Foreskin keratinocyte (primary cell): ENCODE measurements at places on chromosomes 3 and 15. TPM values are rescaled to one million over a fixed set of nuclear protein-coding genes. Genes with fewer than 3 reads are reported as not detected.

UROC1 gene
- total RNA-seq = not detected in 2 replicates

GRCh38 chr3:159775372-159775961 is 213.2 kb upstream of the IL12A start:
- DNase-seq = peak; percentile 58

DNA sequence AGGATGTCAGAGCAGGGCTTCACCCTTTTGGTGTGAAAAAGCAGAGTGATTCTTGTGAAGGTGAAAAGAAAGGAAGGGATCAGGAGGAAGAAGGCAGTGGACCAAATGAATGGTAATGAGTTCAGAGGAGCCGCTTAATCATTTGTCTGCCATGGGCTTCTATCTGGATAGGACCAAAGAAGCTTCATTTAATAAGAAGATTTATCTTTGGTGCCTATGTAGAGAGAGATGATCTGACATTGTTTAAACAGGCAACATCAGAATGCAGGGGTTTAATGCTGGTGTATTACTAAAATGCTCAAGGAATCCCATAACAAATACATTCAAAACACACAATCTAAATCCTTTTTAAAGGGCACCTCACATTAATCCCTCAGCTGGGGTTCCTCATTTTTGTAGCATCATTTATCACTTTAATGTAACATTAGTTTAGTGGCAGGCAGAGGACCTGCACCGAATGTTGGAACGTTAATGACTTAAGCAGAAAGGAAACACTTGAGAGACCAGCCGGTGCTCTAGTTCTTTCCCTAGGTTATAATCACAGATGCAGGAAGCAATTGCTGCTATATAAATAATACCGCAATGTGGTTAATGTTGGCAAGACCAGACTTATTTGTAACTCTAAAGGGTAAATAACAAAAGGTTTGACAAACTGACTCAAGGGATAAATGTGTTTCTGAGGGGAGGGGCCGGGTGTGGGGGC is 27.9 kb upstream of the IL1RAP start:
- peak; percentile 76 for DNase-seq

DNA sequence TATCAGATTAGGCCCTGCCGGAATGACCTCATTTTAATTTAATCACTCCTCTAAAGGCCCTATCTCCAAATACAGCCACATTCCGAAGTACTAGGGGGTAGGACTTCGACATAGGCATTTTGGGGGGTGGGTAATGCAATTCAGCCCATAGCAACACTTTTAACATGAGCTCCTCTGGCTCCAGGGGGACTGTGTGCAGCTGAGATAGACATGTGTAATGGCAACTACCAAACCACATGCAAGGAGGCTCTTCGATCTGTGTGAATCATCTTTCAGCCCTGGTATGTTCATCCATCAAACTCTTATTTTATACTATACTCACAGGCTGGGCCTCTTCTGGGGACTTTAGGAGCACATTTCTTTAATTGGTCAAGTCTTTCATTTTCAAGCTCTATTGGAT is 57.4 kb upstream of the PPARG start:
- no peak for DNase-seq

DNA sequence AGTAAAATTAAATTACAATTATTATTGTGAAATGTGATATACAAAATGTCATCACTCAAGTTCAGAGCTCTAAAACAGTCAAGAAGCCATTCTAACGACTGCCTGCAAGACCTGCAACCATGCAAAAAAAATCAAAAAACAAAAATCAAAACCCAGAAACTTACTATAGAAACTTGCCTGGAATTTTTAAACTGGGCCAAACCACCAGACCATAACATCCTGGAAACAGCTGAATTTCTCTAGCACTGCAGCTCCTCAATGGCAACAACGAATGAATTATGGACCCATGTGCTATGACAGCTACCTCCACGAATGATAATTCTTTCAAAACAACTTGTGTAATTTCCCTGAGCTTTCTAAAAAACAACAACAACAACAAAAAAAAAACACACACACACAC is 130.0 kb upstream of the KCNMB2 start:
- DNase-seq = no peak

GRCh38 chr3:189188466-189188865 is 16.7 kb downstream of the TPRG1 start:
- no peak for DNase-seq

CCR3 gene
- not detected in 2 replicates for total RNA-seq

CASR gene
- total RNA-seq = not detected in 2 replicates

DNA sequence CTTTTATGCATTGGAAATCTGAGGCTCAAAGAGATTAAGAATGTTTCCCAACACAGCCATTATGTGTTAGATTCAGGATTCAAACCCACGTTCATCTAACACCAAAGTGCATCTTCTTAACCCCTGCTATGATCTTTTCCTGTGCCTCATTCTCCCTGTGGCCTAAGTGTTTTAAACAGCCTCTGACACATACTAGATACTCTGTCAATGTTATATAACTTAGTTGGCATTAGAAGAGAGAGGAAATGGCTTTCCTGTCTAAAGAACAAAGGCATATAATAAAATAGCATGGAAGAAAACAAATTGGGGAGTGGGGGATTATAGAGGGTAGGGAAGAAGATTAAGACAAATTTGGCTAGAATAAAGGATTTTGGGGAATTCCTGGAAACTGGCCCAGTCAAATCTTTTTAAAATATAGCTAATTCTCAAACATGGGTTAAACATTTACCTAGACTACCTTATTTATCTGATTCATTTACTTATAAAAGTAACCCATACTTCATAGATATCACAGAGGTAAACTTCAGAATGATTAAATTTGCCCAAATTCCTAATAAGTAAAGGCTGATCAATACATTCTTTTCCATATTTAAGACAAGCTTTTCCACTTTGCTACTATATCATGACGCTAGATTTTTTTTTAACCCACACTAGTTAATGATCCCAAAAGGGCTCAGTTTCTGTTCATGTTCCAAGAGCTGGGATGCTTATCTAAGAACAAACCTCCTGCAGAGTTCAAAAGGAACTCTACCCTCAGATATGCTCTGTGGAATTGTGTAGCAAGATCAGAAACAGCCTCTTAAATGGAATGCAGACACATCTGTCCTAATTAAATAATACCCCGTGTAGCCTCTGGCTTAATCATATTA is 122.9 kb upstream of the PTPRG start:
- no peak for DNase-seq

TMCO5A gene
- total RNA-seq = not detected in 2 replicates

DNA sequence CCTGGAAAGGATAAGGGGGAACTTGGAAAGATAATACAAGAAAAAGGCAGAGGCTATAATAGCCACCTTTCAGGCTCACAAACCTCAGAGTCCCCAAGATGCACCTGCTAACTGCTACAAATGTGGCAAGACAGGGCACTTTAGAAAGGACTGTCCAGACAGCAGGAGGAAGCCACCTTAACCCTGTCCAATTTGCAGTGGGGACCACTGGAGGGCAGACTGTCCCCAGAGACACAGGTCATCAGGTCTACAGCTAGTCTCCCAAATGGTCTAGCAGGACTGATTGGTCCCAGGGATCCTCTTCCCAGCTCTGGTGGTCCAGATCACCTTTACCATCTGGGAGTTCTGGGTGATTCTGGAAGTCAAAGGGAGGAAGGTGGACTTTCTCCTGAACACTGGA is 882.5 kb upstream of the GBE1 start:
- no peak for DNase-seq

GRCh38 chr3:179943117-179943880 is 93.4 kb downstream of the PEX5L start:
- no peak for DNase-seq

- DNase-seq = no peak
These were observed 107.0 kb upstream of the ATP11B start for GRCh38 chr3:182686033-182686886.

ZBED2 gene
- 108 and 112 TPM in 2 replicates for total RNA-seq

- DNase-seq = no peak
These were observed 948.2 kb downstream of the EPHA3 start for GRCh38 chr3:90055666-90056065.

C3orf20 gene
- total RNA-seq = not detected in 2 replicates

DNA sequence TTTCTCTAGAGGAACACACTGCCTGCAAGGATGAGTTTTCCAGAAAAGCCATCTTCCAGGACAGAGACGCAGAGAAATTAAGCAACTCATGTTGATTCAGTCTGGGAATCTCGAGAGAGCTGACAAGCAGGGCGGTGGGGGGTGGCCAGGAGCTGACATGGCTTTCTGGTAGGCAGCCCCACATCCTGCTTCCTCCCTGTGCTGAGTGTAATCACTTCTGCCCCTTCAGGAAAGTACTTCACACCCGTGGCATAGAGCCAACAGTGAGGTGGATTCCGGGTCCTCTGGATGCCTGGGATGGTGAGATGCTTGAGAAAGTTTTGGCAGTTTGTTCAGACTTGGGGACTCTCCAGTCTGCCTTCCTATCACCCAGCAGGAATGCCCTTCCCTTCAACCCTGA is 221.1 kb downstream of the SLCO3A1 start:
- peak; percentile 66 for DNase-seq

- no peak for DNase-seq
These were observed 667.8 kb upstream of the NAALADL2 start for GRCh38 chr3:174191380-174191779.

LYZL4 gene
- not detected in 2 replicates for total RNA-seq

- peak; percentile 27 for DNase-seq
These were observed 426.5 kb upstream of the RASGRP1 start for GRCh38 chr15:38991126-38991525.

GRCh38 chr3:69088063-69088462 is 3.3 kb downstream of the ARL6IP5 start:
- peak; percentile 65 for DNase-seq

DNA sequence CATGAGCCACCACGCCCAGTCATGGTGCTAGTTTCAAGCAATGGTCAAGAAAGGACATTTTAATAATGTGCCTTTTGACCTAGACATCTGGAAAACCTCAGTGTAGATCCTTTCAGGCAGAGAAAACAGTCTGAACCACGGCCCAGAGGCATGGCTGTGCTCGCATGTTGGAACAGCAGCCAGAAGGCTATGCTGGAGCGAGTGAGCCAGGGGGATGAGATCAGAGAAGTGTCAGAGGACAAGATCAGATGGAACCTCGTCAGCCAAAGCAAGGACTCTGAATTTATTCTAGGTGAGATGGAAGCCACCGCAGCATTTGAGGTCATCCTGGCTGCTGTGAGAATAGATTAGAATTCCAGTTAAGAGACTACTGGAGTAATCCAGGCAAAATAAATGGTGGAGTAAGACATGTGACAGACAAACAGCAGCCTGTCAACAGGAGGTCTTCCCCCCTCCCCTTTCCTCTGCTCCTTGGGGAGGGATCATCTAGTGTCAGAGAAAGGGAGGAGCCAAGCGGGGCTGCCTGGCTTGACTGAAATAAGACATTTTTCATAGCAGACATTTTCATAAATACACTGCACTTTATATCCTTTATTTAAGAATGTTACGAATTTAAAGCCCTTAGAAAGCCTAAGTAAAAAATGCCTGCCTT is 40.4 kb upstream of the ACKR4 start:
- DNase-seq = no peak
